ENCODE measurements at places on chromosomes 4 and X.
A peak's percentile ranks its signal among the peaks of the same experiment; 100 is the strongest.

- no peak for DNase-seq
Observed at GRCh38 chrX:63758011-63758410, 27.0 kb downstream of the ARHGEF9 start.

DNA sequence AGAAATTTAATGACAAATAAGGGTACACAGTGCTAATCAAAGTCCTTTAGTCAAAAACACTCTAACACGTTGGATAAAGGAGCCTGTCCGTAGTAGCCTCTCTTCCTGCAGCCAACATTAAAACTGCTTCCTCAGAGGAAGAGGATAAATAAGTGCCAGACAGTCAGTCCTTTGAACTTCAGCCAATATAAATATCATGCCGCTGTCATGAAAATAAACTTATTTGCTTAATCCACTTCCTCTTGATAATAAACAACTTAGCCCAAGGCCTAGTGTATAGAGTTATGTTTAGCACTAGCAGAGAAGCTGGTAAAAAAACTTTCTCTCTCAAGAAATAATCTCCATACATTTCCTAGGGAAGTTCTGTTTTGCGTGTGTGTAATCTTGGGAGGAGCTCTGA, 196.7 kb downstream of the HS3ST1 start:
- DNase-seq = no peak

DNA sequence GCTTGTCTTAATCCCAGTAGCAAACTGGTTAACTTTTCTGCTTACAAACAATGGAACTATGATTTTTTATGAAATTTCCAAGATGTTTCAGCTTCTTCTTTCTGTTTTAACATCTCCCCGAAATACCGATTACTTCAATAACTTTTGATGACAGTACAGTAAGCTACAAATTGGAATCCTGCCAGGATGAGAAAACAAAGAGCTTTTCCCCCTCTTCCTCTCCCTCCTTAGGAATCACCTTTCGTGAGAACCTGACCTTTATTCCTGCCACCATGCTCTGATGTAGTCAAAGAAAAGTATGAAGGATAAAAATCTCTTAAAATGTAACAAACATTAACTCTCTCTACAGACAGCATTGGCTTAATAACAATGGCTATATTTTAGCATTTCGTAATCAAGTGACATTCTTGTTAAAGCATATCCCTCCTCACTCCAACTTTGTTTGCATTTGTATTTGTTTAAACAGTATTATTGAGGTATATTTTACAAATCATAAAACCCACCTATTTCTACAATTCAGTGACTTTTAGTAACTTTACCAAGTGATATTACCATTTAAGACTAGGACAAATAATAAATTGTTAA, 148.7 kb upstream of the NAP1L5 start:
- no peak for DNase-seq

GRCh38 chr4:25563071-25563564, 92.5 kb upstream of the SLC34A2 start:
- DNase-seq = no peak

DNA sequence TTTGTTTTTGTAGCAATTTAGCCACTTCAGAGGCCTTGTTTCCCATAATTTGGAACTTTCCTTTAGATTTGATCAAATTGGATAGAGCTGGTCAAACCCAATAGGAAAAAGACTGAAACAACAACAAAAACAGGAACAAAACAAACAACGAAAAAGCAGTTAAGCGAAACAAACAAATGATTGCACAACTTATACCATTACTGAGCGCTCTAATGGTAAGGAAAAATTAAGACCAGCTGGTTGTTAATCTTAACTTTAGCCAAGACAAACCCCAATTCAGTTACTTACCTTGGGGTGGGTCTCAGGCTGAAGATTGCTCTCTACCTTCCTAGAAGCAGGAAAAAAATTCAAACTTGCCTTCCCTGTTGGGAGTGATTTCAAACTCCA, 38.3 kb downstream of the SPCS3 start:
- no peak for DNase-seq

- peak; percentile 50 for DNase-seq
Observed at GRCh38 chr4:7335344-7336066, 99.2 kb downstream of the PSAPL1 start.

GRCh38 chr4:1690698-1691097, 6.6 kb upstream of the FAM53A start:
- DNase-seq = no peak

- DNase-seq = no peak
Observed at GRCh38 chr4:109383823-109384222, 49.8 kb upstream of the SEC24B start.

- DNase-seq = no peak
Observed at GRCh38 chr4:87804871-87805270, 5.5 kb downstream of the IBSP start.

- peak; percentile 86 for DNase-seq
Observed at GRCh38 chr4:54233277-54233696, 4.2 kb downstream of the PDGFRA start.

DNA sequence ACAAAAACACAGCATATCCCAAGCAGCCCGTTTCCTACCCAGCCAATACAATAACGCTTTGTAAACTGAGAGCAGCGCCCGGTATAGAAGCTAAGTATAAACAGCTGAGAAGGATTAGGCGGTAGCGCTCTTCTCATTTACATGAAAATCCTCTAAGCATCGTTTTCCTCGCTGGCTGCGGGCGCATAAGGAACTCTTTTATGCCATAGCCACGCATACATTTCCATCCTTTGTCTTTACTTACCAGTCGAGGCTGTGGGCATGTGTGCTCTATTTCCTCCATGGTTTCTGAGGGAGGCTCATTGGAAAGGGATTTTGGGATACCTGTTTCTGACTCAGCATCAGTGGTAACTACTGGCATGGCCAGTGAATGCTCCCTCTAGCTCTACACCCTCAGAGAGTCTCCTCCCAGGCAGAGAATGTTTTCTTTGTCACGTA, 383 bp downstream of the PCYT1B start:
- DNase-seq = no peak

GRCh38 chr4:184385705-184386141, 88.6 kb downstream of the IRF2 start:
- DNase-seq = peak; percentile 34

GRCh38 chr4:10496200-10496599, 39.0 kb upstream of the ZNF518B start:
- DNase-seq = no peak

DNA sequence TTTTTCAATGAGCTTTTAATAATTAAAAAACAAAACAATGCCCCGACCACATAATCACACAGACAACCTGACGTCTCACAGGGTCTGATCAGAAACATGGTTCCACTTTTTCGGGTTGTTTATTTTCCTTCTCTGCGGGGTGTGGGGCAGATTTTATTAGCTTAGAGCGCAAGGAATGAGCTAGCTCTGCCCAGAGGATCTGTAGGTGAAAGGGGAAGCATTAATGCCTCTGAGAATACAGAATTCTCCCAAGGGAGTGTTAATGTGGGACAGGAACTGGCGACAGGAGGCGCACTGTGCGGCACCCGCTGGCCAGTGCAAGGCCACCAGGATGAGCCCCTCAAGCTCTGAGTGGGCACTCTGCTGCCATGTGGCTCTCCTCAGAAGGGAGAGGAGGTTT, 181.5 kb downstream of the TSPAN5 start:
- DNase-seq = no peak

- no peak for DNase-seq
Observed at GRCh38 chr4:35952751-35953150, 291.6 kb downstream of the ARAP2 start.

DNA sequence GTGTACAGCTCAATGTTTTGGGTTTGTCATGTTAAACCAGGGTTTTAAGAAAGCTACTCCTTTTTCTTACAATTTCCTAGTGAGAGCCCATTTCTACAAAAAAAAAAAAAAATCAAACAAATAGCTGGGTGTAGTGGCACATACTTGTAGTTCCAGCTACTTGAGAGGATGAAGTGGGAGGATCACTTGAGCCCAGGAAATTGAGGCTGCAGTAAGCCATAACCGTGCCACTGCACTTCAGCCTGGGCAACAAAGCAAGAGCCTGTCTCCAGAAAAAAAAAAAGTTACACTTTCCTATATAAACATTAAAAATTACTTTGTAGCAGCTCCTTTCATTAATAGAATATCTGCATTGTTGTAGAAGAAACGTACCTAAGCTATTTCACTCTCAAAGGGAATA, 166.7 kb downstream of the HS6ST2 start:
- no peak for DNase-seq

GRCh38 chr4:142944565-142944964, 98.5 kb upstream of the INPP4B start:
- DNase-seq = no peak

- no peak for DNase-seq
Observed at GRCh38 chrX:110086916-110087484, 84.1 kb downstream of the TMEM164 start.

DNA sequence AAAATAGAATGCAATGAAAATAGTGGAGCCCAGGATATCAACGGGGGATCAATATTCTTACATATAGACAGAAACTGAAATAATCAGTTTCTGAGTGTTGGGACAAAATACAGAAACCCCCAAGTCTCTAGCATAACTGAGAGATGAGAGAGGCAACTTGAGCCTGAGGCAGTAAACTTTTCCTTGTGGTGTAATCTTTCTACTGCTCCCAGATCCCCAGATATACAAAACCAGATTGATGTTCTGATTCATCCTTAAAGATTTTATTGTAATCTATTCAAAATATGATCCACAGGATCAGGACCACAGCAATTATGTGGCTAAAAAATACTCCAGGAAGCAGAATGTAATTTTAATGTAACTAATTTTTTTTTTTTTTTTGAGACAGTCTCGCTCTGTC, 2282.6 kb downstream of the ARAP2 start:
- DNase-seq = no peak

- no peak for DNase-seq
Observed at GRCh38 chr4:181982437-181982836, 260.8 kb upstream of the TENM3 start.

DNA sequence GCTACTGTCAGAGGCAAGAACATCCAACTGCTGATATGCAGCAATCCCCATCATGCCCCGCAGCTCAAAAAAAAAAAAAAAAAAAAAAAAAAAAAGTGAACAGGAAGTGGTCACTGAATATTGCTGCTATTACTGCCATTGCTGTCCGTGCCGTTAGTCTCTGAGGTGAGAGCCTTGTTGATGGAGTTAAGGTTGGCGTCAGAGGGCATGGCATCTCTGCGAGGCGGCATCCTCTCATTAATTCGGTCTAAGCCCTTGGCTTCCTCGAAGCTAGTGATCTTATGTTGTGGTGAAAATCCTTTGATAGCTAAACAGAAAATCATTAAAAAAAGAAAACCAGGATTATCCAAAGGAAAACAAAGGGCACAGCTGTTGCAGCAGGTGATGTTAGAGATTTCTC, 321.6 kb downstream of the PPP3CA start:
- DNase-seq = no peak

DNA sequence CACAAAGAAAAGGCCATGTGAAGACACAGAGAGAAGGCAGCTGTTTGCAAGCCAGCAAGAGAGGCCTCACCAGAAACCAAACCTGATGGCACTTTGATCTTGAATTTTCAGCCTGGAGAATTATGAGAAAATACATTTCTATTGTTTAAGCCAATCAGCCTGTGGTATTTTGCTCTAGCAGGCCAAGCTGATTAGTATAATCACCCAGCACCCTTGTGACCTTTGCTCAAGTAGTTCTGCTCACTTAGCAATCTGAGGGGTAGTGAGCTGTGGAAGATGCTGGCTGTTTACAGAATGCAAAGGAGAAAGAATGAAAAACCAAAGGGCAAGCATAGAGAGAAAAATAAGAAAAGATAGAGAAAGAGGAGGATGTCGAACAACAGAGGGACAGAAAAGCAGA, 396.4 kb upstream of the BOD1L1 start:
- no peak for DNase-seq

- DNase-seq = no peak
Observed at GRCh38 chr4:4396628-4397440, 9.9 kb downstream of the NSG1 start.

GRCh38 chr4:85761803-85762528, 287.0 kb downstream of the ARHGAP24 start:
- DNase-seq = no peak

DNA sequence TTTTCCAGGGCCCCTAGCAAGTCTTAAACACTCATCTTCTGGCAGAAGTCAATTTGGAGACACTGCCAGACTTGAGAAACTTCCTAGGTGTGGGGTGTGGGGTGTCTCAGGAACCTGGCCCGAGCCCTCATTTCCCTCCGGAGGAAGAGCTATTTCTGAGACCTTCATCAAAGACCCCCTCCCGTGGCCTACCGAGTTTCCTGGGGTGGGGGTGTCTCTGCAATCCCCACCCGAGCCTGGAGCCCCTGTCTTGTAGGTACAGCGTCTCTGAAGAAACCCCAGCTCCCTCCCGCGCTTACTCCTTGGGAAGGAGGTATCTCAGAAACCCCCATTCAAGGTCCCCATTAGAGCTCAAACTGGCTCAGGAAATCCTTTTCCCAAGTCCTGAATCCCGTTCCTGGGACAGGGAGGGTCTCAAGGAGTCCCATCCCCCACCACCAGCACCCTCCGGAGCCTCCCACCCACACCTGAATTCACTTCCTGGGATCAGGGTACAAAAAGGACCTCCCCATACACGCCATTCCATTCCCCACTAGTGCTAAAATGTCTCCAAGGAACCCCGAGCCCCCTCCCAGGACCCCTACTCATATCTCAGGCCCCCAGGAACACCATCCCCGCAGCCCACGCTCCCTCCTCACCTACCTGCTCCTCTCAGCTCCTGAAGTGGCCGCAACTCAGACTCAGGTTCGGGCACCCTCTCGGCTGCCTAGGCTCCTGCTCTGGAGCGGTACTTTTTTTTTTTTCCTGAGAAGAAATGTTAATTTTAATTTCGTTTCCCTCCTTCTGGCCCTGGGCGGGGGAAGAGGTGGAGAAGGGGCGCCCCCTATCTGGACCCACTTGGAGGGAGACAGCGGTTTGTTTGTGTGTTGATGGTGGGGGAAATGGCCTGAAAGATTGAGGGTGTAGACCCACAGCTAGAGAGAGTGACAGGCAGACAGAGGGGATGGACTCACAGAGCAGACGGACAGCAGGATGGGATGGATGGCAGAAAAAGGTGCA, 1.1 kb downstream of the SLC38A5 start:
- no peak for DNase-seq

GRCh38 chr4:121860121-121860520, 10.2 kb downstream of the BBS7 start:
- no peak for DNase-seq

DNA sequence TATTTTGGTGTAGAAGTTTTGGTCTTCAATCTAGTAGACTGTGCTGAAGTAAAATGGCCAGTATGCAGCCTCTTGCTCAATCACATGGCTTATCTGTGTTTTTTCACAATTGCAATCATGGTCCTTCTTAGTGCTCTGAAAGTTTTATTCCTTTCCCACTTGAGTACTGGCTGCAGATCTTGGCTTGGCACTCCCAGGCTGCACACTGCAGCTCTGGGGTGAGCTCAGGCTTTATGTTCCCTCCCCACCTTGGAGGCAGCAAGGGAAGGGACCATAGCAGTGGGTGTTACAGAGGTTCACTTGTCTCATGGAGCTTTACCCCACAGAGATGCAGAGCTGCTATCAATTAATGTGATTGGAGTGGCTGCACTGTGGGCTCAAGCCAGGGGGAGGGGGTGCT, 156.0 kb downstream of the TENT5D start:
- no peak for DNase-seq

GRCh38 chr4:2689114-2689513, 67.0 kb downstream of the TNIP2 start:
- no peak for DNase-seq

- no peak for DNase-seq
Observed at GRCh38 chr4:120144634-120145033, 78.0 kb upstream of the MAD2L1 start.

- DNase-seq = peak; percentile 62
Observed at GRCh38 chr4:140308366-140309123, 64.9 kb upstream of the SCOC start.

- DNase-seq = no peak
Observed at GRCh38 chrX:102835504-102836146, 101.4 kb upstream of the RAB40AL start.

GRCh38 chrX:12446342-12447075, 308.2 kb downstream of the FRMPD4 start:
- DNase-seq = no peak
